ENCODE measurements at places on chromosomes 16 and 17.

GRCh38 chr16:8642146-8642545, 20.6 kb downstream of the METTL22 start:
- DNase-seq: no peak

DNA sequence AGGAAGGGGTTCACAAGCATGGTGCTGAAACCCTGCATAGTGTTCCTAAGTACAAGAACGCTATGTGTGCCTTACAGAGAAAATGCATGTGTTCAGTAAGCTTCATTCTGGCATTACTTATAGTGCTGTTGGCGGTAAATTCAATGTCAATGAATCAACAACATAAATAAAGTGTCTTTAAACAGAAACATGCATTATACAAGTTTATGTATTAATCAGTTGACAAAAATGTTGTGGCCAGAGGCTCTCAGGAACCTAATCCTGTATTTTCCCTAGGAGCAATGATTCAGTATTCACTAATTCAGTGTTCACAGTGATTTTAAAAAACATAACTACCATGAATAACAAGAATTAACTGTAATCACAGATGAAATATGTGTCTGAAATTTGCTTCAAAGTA, 47.1 kb upstream of the MYOCD start:
- DNase-seq: no peak

DNA sequence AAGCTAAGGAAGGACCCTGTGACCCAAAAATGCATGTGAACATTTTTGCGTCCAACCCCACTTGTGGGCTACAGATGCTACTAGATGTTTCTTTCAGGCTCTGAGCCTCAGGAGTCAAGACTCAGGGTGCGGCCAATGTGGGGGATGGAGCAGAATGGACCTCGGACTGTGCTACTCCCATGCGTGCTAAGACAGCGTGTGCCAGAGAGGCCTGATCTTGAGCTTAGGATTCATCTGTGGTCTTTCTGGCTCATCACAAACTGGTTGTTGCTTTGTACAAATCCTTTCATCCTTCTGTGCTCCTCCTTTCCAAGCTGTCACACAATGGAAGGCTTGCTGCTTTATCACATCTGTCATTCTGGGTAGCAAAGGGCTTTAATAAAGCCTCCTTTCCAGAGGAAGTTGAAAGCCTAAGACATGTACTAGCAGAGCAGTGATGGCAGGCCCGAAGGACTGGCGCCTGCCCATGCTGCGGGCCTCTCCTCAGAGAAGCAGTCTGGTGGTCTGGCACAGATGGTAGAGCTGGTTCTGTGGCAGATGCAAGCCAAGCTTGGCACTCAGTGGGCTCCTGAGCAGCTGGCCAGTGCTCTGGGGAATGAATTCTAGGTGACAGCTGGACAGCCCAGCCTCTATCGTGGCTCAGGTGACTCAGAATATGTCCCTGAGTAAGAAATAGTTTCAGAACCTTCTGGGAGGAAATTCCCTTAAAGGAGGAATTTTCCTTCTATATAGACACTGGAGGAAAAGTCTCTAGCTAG, 27.8 kb downstream of the COG4 start:
- DNase-seq: no peak

GRCh38 chr16:1037394-1038257, 34.9 kb upstream of the SSTR5 start:
- no peak for DNase-seq

DNA sequence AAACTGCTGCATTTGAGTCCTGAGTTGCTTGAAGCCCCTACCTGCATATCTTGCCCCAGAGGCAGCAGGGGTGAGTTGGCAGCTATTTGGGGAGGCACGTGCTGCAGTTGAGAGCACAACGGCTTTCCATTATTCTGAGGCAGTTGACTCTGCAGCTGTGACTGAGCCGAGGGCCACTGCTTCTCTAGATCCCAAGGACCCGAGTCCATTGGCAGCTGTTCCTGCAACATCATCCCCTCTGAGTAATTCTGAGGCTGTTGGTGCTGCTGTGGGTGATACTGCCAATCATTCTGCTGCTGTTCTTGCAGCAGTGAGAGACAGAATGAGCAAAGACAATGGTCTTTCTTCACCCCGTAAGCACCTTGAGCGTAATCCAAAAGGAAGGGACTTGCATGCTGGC, 12.7 kb downstream of the TERF2IP start:
- no peak for DNase-seq

DNA sequence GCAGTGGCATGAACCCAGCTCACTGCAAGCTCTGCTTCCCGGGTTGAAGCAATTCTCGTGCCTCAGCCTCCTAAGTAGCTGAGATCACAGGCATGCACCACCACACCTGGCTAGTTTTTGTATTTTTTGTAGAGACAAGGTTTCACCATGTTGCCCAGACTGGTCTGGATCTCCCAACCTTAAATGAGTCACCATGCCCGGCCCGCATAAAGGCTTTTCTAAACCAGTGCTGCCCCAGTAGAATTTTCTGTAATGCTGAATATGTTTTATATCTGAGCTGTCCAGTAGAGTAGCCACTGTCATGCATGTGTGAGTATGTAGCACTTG, 36.9 kb upstream of the WSB1 start:
- no peak for DNase-seq

DNA sequence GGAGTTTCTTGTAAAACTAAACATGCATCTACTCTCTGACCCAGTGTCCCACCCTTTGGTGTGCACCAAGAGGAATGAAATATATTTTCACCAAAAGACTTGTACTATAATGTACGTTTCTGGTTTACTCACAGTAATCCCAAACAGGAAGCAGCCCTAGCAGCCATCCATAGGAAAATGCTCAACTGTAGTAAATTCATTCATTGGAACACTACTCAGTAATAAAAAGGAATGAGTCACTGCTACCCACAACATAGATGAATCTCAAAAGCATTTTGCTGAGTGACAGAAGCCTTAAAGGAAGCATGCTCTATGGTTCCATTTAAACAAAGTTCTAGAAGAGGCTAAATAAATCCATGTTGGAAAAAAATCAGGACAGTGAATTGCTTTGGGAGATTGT, 37.6 kb upstream of the DHRS7B start:
- DNase-seq: no peak

- no peak for DNase-seq
Observed at GRCh38 chr16:83623892-83624291, 183.9 kb upstream of the HSBP1 start.
